Epithelial cell of esophagus (primary cell): ENCODE measurements at places on chromosomes 1 and 21.

GRCh38 chr1:59340411-59341307, 43.8 kb downstream of the FGGY start:
- no peak for DNase-seq

GRCh38 chr1:245448531-245448930, 293.7 kb downstream of the KIF26B start:
- DNase-seq, result no peak

DNA sequence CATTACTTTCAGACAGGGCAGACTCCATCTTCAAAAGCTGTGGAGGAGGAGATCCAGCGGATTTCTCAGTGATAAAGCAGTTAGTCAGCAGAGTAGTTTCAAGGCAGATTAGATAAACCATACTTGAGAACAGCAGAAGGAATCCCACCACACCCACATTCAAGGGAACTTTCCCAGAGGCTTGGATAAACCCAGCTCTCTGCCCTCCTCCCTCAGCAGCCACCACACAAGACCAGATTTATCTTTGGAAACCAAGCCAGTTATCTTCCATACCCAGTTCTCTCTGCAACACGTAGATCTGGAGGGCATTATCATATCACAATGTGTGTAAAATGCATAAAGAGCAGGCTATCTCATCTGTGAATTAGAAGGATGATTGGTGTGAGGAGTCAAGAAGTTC, 40.2 kb downstream of the GFI1 start:
- peak; percentile 13 for DNase-seq

DNA sequence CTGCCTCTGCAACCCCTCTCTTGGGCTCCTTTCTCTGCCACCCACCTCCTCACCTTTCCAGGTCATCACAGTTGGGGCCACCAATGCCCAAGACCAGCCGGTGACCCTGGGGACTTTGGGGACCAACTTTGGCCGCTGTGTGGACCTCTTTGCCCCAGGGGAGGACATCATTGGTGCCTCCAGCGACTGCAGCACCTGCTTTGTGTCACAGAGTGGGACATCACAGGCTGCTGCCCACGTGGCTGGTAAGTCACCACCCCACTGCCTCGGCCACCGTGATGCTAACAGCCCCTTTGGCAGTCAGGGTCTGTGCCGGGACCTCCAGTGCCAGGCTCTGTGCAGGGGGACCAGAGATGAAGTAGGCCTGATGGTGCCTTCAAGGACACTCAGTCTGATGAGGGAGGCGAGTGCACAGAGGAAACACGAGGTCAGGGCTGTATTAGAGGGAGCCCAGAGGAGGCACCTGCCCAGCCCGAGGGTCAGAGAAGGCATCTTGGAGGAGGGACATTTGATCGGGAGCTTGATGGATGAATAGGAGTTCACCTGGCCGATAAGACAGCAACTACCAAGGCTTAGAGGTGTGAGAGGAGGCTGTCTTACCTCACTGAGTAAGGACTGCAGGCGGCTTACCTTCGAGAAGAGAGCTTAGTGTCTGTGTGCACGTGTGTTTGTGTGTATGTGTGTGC, 18.1 kb downstream of the PCSK9 start:
- no peak for DNase-seq

GRCh38 chr1:218030846-218031245, 254.2 kb upstream of the RRP15 start:
- no peak for DNase-seq
